Hematopoietic multipotent progenitor cell treated with erythropoietin and hydrocortisone succinate and interleukin-3 and kit ligand, for 6 days (in vitro differentiated cells): ENCODE measurements at places on chromosomes 3 and 15.
A peak's percentile ranks its signal among the peaks of the same experiment; 100 is the strongest.

DNA sequence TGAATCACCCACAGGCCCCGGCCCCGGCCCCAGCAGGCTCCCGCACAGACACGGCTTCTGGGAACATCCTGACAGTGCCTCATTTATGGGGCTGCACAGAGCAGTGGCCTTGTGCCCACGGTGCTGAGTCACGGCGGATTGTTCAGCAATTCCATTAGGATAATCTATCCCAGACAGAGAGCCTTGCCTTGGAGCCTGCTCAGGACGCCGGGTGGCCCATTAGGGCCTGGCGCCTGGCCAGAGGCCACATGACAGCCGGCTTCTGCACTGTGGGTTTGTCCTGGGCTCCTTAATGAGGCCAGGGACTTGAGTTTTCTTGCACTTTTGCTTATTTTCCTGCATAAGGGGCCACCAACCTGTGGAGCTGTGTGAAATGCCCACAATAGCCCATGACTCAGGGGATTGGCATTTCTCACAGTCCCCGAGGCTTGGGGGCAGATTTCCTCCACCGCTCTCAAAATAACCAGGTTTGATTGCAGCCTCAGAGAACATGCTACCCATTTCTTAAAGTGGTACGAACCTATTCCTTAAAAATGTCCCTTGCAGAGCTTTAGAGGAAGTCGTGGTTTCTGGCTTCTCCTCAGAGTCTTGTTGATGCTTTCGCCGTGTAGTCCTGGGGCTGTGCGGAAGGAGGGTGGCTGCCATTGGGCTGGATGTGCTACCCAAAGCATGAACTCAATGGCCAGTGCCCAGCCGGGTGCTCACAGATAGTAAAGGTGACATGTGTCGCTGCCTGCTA, 19.0 kb downstream of the SYNM start:
- DNase-seq = peak; percentile 32

GRCh38 chr15:69666441-69666882, 213.8 kb downstream of the RPLP1 start:
- DNase-seq = peak; percentile 33

DNA sequence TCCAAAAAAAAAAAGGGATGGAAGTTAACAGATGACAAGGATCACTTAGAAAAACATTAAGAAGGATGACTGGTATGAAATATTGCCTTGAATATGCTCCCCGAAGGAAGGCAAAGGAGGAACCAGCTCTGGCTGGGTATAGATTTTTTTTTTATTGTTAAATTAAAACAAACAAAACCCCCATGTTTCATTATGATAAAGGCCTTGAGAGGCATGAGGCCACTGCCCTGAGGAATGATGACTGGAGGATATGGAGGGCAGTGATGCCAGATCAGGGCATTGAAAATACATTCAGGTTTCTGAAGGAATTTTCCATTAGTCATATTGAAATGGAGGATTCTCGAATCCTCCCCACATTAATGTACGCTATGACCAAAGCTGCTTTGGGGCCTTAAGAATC, 120.9 kb downstream of the ADAMTS9 start:
- no peak for DNase-seq

DNA sequence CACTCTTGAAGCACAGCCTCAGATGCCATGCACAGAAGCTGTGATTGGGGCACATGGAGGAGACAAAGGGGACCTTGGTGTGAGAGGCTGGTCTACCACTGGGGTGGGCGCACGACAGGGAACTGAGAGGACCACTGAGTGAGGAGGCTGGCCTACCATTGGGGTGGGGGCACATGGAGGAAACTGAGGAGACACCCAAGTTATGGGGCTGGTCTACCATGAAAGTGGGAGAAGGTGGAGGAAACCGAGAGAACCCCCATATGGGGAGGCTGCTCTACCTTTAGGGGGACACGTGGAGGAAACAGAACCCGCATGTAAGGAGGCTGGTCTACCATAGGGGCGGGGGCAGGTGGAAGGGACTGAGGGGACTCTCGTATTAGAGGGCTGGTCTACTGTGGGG, 153.4 kb downstream of the FBLN2 start:
- no peak for DNase-seq

DNA sequence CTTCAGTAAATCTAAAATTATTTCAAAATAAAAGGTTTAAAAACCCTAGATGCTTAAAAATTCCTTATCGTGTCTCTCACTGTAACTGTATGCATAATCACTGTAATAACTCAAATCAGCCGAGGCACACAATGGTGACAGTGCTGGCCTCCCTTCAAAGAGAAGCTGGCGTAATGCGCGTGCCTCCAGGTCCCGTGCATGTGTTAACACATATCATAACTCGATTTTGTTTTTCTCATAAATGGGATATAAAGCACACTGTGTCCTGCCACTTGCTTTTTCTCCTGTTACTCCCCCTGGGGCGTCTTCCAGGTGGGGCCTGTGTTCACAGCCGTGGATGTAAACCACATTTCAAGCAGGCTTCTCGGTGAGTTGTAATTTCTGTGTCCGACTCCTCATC, 56.0 kb downstream of the TPRA1 start:
- DNase-seq = no peak

DNA sequence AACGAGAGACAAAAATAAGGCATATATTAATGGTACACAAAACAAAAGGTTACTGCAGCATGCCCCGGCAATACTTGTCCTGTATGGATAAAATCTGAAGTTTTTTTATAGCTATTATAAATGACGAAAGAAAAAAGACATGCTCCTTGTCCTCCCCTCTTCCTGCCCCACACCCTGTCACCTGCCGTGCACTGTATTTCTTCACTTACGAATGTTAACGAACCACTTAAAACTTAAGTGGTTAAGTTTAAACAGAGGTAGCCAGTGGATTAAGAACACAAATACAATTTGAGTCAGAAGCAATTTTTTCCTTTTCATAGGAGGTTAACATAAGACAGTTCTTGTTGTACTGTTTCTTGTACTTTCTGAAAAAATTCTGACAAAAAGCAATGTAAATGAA, 799.1 kb upstream of the NECTIN3 start:
- no peak for DNase-seq

- DNase-seq = no peak
Observed at GRCh38 chr3:112481302-112481721, 18.0 kb downstream of the BTLA start.

- peak; percentile 82 for DNase-seq
Observed at GRCh38 chr3:46812237-46812791, 50.9 kb downstream of the MYL3 start.

DNA sequence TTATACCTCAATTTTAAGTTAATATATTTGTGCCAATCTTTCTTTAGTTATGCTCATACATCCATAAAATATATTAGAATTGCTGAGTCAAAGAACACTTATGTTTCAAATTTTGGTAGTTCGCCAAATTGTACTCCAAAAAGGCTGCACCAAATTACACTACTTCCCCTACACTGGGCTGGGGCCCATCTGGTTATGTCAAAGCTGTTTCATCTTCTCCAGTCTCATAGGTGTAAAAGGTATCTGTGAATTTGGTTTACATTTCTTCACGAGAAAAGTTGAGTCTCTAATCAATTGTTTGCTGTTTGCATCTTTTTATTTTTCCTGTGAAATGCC, 706 bp downstream of the FSIP1 start:
- DNase-seq = peak; percentile 48

DNA sequence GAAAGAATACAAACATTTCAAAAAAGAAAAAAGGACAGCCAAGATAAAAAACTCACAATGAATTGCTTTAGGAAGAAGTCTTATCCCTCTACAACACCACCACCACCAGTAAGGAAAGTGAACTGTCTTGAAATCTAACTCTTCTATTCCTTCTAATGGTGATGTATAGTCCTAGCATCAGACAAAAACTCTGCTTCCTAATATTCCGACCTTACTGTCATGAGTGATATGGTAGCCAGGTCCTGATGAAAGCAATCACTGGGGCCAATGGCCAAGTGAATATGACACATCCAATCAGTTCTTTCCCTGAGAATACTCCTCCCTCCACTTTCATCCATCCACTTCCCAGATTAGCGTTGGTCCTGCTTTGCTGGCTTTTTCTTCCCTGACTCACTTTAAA, 14.8 kb downstream of the GK5 start:
- no peak for DNase-seq

DNA sequence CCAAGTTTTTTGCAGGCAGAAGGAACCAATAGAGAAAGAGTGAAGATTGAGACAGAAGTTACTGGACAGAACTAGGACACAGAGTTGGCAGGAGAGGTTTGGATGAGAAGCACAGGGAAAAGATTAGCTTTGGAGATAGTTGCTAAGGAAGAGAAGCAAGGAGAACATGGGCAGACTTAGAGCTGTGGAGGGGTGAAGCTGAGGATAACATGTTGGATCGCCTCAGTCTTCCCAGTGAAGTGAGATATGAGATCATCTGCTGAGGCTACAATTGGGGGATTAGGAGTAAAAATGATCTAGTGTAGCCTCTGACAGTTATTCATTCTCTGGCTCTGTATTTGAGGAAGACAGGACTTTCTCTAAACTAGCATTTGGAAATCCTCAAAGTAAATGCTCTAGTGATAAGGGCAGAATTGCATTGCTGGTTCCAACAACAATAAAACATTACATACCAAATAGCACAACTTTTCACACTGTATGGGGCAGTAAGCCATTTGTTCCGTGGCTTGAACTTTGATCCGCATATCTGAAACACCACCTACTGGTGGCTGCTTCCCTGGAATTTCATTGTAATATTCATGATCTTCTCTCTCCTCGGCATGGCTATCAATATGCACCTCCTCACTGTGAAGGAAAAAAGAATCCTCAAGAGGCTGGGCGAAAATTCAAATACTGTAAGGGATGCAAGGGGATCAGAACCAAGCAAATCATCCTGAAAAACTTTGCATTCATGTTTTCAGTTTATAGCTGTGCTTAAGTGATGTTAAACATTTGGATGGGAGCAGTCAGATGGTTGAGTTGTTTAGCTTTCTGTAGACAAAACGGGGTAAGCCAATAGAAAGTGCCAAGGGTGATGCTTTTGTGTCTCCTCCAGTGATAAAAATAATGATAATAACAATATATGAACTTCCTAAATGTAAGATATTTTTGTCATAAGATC, 22.2 kb upstream of the EID1 start:
- DNase-seq = peak; percentile 53

DNA sequence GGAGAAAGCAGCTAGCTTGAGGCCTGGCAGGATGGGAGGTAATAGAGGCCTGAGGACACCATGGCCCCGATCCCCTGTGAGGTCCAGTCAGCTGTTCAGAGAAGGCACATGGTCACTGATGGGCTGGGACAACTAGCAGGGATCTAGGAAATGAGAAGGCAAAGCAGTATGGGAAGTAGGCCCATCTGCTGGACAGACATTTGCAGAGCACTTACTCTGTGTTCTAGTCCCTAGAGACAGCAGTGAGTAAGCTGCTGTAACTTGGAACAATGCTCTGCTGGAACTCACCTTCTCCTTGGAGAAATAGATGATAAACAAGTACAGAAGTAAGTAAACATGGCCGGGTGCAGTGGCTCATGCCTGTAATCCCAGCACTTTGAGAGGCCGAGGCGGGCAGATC, 7.1 kb downstream of the ECE2 start:
- DNase-seq = no peak

GRCh38 chr3:37907906-37908305, 46.2 kb downstream of the CTDSPL start:
- DNase-seq = no peak

GRCh38 chr3:15053541-15053940, 11.6 kb downstream of the MRPS25 start:
- DNase-seq = no peak

GRCh38 chr3:108130701-108131474, 40.1 kb upstream of the CD47 start:
- no peak for DNase-seq

- no peak for DNase-seq
Observed at GRCh38 chr3:16056217-16056616, 118.3 kb upstream of the GALNT15 start.

GRCh38 chr3:196502775-196503195, 783 bp downstream of the RNF168 start:
- peak; percentile 69 for DNase-seq

GRCh38 chr3:30259730-30260129, 346.7 kb upstream of the TGFBR2 start:
- DNase-seq = no peak

GRCh38 chr3:42745776-42746454, 27.1 kb downstream of the CCDC13 start:
- DNase-seq = no peak

DNA sequence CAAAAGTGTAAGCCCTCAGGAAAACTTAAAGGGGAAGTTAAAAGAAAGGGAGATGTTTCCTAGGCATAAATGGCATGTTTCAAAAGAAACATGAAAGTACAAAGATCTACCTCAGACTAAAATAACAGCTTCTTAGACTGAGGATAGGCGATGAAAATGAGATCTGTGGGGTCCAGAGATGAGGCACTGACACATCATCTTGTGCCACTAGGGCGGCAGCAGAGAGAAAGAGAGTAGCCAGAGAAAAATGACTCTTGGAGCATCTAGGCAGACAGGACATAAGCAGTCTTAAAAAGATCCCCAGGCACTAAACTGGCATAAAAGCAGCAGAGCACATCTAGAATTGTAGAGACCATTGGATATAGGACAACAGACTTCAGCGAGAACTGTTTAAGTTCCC, 42.5 kb upstream of the RFX7 start:
- DNase-seq = peak; percentile 62

DNA sequence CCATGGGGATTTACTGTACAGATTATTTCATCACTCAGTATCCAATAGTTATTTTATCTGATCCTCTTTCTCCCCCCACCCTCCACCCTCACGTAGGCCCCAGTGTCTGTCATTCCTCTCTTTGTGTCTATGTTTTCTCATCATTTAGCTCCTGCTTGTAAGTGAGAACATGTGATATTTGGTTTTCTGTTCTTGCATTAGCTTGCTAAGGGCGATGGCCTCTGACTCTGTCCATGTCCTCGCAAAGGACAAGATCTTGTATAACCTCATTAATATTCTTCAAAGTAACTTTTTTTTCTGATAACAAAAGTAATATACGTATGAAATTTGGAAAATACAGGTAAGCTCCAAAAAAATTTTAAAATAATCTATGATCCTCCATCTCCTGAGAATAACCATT, 67.4 kb downstream of the MAP3K13 start:
- no peak for DNase-seq

- no peak for DNase-seq
Observed at GRCh38 chr3:140164922-140165590, 230.1 kb downstream of the CLSTN2 start.
